ENCODE measurements at places on chromosomes 16 and 17.

GRCh38 chr16:11190588-11191560 is 65.1 kb downstream of the SOCS1 start:
- DNase-seq = peak; percentile 31

DNA sequence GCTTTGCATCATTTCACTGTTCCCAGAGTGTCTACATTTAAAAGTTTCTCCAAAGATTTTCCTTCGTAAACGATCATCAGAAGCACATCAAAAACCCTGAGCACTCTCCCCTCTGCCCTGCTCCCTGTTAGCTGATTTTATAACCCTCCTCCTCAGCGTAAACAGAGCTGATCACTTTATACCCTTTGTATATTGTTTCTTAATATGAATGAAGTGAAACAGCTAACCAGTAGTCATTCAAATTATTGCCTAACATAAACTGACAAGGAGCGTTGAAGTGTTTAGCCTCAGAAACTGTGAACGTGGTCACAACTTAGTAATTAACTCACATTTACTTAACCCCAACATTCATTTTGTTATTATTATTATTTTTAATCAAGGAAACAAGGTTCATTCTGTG is 160.0 kb upstream of the FOXF1 start:
- DNase-seq = no peak

- DNase-seq = no peak
These were observed 7.0 kb upstream of the CBFA2T3 start for GRCh38 chr16:88983771-88984687.

GRCh38 chr16:24855678-24856077 is 9.9 kb downstream of the SLC5A11 start:
- peak; percentile 41 for DNase-seq

DNA sequence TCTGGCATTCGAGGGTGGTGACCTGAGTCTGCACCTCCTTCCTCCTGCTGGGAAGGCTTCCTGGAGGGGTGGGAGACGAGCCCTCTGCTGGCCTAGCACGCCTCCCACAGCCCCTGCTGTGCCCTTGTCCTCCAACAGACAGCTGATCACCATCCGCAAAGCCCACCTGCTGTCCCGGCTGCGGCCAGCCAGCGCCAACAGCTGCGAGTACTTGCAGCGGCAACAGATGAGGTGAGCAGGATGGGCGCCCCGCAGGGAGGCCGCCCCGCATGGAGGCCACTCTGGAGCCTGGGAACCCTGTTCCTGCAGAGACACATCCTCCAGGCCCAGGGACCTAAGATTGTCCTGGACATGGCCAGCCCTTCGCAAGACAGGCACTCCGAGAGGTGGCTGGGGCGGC is 21.6 kb downstream of the UBALD1 start:
- DNase-seq = no peak

DNA sequence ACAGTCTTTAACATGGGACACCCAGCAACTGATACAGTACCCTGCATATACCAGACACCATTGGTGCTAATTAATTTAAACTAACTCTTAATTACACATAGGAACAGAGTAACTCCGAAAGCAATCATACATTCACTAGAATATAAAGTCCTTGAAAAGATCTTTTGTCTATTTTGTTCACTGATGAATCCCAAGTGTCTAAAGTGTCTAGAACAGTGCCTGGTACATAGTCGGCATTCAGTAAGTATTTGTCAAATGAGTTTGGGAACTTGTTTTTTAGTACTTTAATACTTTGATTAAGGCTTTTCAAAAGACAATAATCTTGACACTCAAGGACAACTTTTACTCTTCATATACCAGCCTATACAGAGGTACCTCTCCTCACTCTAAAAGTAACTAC is 13.8 kb downstream of the YWHAE start:
- DNase-seq = no peak

- no peak for DNase-seq
These were observed 9.5 kb upstream of the TCF25 start for GRCh38 chr16:89863741-89864526.

DNA sequence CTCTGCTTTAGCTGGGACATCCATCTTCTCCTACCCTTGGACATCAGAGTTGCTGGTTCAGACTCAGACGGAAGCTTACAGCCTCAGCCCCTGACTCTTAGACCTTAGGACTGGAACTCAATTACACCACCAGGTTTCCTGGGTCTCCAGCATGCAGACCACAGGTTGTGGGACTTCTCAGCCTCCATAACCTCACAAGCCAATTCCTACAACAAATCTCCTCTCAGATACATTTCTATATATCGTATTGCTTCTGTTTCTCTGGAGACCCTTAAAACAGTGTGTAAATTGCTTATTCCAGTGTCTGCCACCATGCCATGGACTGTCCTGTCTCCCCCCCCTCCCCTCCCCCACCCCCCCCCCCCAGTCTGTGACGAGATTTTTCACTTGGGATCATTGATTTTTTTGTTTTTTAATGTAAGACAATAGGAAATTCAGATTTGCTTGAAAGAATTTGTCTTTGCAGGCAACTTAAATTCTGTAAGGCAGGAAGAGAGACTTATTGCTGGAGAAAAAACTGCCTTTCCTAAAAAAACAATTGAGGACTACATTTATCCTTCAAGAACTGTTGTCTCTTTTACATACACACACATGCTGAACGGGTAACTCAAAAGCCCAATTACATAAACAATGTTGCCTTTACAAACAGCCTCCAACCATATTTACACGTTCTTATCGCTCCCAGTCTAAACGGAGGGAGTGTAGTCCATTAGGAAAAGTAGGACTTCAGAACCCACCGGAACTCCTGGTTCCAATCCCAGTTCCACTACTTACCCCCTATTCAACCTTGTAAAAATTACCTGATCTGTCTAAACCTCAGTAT is 39.9 kb downstream of the TEKT5 start:
- no peak for DNase-seq

- DNase-seq = no peak
These were observed 940.5 kb downstream of the CDH11 start for GRCh38 chr16:64181271-64181925.

DNA sequence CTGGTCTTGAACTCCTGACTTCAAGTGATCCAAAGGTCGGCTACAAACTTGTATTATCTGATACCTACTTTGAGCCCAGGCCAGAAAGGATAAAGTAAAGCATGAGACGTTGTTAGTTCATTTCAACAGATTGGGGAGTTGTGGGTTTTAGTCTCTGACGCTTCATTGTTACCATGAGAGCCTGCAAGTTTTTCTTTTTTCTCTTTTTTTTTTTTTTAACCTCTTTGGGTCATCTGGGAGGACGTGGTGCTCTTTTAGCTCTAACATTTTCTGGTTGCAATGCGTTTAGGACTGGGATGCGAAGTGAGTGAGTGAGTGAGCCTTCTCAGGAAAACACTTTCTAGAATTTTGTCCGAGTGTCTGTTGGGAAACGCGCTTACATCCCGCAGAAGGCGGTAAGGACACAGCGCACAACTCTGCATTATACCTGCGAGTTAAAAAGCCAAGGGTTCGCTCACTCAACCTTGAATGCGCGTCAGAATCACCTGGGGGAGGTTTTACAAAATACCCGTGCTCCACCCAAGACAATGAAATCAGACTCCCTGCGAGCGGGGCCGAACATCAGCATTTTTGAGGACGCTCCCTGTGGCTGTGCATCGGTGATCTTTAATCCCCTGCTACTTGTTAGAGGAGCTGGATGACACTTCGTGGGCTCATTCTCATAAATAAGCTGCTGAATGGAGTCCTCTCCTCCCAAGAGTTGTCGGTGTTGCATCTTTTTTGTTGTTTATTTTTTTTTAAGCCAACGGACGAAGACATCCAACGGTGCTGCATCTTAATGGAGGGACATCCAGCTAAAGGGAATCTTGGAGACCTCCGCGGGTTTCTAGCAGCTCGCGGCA is 629 bp upstream of the RNF135 start:
- DNase-seq = peak; percentile 12

GRCh38 chr17:7220593-7221277 is 997 bp downstream of the ACADVL start:
- DNase-seq = peak; percentile 58

- DNase-seq = no peak
These were observed 88.7 kb downstream of the BMERB1 start for GRCh38 chr16:15523092-15523541.

- no peak for DNase-seq
These were observed 27.5 kb downstream of the LRRC75A start for GRCh38 chr17:16464303-16465051.

DNA sequence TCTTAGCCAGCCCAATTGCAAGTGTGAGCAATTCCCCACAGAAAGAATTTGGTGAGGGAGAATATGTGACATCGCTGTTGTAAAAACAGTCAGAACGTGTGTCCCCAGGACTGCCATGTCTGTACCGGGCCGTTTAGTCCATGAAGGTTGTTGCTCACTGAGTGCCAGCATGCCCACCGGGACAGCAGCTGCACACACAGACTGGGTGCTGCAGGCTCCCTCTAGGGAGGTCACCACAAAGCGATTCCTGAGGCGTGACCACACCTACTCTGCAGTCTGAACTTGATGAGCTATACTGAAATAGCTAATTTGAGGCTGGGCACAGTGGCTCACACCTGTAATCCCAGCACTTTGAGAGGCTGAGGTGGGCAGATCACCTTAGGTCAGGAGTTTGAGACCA is 44.1 kb upstream of the ADORA2B start:
- no peak for DNase-seq

GRCh38 chr16:9365370-9365728 is 273.9 kb downstream of the HAPSTR1 start:
- no peak for DNase-seq

DNA sequence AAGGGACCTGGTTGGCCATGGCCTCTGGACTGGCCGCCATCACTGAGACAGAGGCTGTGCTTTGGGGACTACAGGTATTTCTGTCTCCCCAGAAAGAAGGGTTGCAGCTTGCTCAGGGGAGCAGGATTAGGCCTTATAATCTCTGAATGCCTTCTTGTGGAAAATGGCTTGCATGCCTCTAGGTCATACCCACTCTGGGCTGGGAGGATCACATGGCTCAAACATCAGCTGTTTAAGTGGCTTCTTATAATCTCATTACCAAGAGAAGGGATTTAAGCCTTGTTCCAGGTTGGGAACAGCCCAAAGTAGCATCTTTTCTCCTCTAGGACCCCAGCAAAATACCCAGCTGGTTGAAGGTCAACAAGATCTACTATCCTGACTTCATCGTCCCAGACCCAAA is 19.1 kb downstream of the LIG3 start:
- DNase-seq = no peak

DNA sequence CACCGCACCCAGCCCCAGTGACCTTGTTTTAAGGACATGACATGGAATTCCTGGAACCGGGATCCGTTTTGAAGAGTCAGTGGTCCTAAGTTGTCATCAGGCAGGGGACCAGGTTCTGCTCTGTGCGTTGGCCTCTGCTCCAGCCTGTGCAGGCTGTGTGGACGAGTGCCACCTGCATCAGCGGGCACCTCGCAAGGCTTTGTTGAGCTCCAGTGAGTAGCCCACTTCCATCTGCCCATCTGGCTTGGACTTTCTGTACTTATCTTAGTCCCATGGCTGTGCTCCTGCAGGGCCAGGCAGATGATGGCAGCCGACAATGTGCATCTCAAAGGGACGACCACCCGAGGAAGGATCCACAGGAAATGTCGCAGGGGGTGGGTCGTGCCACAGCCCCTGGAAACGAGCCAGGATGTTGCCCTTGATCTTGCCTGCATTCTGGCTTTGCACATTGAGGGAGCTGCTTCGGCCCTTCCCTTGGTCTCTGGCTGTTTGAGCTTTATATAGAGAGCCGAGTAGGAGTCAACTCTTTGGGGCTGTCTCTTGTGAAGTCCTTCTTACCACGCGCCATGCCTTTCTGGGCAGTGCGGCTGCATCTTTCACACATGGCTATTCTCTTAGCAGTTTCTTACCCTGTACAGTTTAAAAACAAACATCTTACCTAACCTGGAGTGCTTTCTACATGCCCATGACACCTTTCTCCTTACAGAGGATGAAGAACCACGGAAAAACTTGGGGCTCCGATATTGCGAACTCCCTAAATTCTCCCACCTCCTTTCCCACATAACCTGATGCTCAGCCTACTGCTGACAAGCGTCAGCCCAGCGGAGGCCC is 18.3 kb downstream of the KIAA0513 start:
- DNase-seq = no peak

GRCh38 chr17:49260817-49261291 is 30.3 kb upstream of the PHOSPHO1 start:
- DNase-seq = no peak

GRCh38 chr17:32854207-32854606 is 22.7 kb downstream of the MYO1D start:
- DNase-seq = no peak

- DNase-seq = no peak
These were observed 88.5 kb upstream of the HNF1B start for GRCh38 chr17:37833237-37833859.

DNA sequence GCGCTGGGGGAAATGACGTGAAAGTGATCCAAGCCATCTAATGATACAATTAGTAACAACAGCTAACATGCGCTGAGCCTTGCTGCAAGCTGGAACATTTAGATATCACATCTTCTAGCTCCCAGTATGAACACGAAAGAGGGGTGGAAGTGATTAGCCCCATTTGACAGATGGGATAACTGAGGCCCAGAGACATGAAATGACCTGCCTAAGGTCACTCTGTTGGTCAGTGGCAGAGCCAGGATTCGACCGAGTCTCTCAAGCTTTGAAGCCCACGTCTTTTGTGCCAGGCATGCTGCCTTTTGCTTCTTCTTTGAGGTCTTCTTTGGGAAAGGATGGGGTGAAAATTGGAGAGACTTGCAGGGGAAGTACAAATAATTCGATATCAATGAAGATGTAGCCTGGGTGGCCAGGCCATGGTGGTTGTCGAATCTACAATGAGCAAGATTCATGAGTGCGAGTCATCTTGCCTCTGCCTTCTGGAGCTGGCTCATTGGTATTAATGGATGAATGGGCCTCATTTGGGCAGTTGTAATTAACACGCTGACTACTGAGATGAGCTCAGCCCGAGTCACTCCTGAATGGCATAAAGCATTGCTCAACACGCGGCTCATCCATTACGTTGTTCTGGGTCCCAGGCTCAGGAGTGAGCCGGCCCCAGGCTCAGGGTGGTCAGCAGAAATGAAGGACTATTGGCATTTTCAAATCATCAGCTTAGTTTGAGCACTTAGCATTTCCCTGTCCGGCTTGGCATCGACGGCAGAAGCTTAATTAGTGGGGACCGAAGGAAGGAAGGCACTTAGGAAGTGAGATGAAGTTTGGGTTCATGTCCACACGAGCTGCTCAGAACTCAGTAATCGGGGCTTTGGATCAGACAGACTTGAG is 28.0 kb upstream of the GPRC5B start:
- DNase-seq = peak; percentile 72

- DNase-seq = no peak
These were observed 292.5 kb downstream of the SOX9 start for GRCh38 chr17:72413077-72414031.

DNA sequence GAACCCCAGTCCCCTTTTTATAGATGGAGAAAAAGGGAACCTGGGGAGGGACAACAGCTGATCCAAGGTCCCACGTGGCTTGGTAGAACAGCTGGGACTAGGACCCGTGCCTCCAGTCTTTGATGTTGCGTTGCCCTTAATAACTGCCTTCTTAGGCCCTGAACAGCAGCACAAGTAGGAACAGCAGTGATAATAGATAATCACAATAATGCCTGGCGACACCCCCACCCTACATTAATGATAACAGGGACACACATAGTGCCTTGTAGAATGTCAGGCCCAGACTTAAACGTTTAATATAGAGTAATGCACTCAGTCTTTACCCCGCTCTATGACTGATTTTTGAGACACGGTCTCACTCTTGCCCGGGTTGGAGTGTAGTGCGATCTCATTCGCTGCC is 96.4 kb downstream of the ABCC6 start:
- no peak for DNase-seq

All from MG63 (cell line).